ENCODE measurements at places on chromosomes 6 and 20. TPM values are rescaled to one million over a fixed set of nuclear protein-coding genes. Genes with fewer than 3 reads are reported as not detected.

GRCh38 chr6:21241231-21242130 is 352.1 kb upstream of the SOX4 start:
- no peak for DNase-seq

DNA sequence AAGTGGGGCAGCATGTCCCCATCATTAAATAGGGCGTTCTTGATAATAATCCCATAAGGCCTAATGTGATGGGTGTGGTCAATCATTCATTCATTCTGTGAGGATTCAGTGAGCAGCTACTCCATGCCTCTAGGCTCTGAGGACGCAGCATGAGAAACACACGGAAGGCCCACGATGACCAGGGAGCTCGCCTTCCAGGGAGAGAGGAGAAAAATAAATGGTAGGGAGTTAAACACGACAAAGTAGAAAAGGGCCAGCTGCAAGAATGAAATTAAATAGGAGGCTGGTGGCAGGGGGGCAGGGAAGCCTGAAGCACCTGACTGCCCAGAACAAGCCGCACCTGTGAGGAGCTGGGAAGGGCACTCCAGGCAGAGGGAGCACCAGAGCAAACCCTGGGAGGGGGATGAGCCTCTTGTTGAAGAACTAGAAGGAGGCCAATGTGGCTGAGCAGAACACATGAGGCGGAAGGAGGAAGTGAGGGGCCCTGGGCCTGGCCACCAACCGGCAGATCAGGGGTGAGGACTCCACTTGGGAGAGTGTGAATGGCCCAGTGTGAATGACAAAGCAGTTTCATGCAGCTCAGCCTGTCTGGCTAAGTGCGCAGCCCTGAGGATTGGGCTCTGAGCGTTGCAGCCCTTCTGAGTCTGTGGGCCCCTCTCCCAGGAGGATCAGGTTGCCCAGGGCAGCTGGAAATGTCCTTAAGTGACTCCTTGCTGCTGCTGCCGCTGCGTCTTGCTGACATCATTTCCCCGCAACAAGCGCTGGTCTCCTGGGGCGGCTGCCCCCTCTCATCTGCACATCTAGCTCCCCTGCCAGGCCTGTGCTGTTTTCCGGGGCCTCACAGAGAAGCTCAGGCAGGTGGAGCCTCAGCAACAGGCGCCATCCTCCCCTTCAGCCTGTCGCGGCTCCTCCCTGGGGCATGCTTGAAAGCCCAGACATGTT is 99.9 kb downstream of the CDH26 start:
- peak; percentile 53 for DNase-seq

- peak; percentile 59 for DNase-seq
Observed at GRCh38 chr6:151757506-151757955, 50.0 kb upstream of the ESR1 start.

The FAM209A gene
- 0.83 TPM for total RNA-seq

The BPIFA1 gene
- total RNA-seq, result not detected
